ENCODE measurements at places on chromosomes 1 and 21.

GRCh38 chr1:161351482-161351881 lies 16.2 kb downstream of the CFAP126 start:
- DNase-seq, result no peak

- no peak for DNase-seq
Observed at GRCh38 chr1:3795453-3796214, 664 bp downstream of the LRRC47 start.

- DNase-seq, result no peak
Observed at GRCh38 chr1:107726860-107727259, 238.1 kb downstream of the VAV3 start.

DNA sequence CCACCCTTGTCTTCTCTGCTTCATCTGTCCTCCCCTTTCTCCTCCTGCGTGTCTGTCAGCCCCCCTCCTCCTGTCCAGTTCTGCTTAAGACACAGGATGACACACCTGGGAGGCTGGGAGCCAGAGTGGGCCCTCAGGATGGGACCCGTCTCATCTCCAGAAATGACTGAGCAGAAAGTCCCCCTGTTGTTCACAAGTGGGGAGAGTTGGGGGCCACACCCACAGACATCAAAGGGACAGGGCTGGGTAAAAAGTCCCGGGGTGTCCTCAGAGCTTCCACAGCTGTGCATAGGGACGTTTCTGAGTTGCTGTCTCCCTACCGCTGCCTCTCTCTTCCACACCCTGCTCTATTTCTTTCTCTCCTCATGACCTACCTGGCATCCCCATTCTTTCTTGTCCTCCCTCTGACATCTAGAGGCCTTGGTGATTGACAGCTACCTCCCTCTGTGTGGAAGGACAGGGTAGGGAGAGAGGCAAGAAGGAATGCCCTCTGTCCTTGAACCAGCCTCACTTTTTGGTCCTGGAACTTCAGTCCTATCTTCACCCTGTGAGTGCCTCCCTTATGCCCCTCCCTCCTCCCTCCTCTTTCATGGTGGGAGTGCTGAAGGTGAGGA lies 19.5 kb upstream of the SH2D2A start:
- DNase-seq, result no peak

- no peak for DNase-seq
Observed at GRCh38 chr1:204126956-204127355, 24.9 kb downstream of the ETNK2 start.

- no peak for DNase-seq
Observed at GRCh38 chr1:65581119-65581518, 160.7 kb downstream of the LEPR start.

GRCh38 chr1:181858135-181858534 lies 203.4 kb downstream of the ZNF648 start:
- no peak for DNase-seq

DNA sequence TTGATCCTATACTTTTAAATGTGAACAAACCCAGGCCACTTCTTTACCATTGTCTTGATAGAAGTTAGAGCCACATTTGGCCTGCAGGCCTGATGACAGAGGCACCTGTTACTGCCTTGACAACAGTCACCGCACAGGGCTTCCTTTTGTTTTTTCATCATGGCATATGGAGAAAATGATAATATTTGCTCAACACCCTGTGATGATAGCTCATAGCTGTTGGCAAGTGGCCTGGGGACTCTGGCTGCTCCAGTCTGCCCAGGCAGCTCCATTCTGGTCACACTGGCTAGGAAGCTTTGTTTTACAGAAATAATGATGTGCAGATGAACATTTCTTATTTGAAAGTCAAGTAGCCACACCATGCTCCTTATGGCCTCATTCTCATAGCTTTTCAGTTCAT lies 89.6 kb upstream of the GPR88 start:
- DNase-seq, result no peak

GRCh38 chr21:32463889-32464300 lies 51.4 kb downstream of the EVA1C start:
- DNase-seq, result no peak

- no peak for DNase-seq
Observed at GRCh38 chr21:44571844-44572782, 1.4 kb upstream of the KRTAP10-4 start.
